CD4-positive, alpha-beta T cell (primary cell): ENCODE measurements at places on chromosomes 6 and 20.

GRCh38 chr6:80872199-80872950, 765.9 kb downstream of the BCKDHB start:
- DNase-seq: no peak

- no peak for DNase-seq
Measured at GRCh38 chr6:92231171-92231701, 1188.1 kb downstream of the EPHA7 start.

DNA sequence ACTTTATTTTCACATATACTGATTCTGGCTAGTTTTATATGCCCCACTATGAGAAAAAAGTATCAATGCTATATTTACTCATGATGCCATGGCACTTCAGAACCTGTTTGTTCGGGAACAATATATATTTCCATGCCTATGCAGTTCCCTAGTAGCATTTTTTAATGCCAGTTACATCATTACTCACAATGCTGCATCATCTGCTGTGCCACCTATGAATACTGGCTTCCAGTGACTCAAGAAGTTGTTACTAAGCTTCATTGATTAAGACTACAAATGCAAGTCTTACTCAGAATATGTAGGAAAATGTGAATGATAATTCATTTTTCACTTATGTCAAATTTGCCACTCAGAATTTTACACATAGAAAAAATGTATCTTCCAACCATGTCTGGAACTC, 97.9 kb downstream of the MAFB start:
- no peak for DNase-seq

DNA sequence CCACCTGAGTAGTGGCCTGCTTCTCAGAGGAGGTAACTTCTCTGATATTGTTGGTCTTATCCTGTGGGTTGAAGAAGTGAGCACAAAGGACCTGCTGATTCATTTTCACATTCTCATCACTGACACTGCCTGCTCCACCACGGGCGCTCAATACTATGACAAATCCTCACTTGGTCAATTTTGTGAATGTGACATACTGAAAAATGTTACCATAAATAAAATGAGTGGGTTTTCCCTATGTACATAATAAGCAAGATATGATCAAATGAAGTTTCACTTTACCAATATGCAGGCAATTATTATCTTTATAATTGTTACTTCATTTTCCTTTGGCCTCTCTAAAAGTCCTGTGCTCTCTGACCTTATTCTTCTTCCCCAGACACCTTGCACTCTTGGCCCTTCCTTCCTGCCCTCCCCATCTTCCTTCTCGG, 71.5 kb upstream of the RIPOR2 start:
- DNase-seq: no peak

- DNase-seq: no peak
Measured at GRCh38 chr6:12595161-12595811, 121.3 kb upstream of the PHACTR1 start.

DNA sequence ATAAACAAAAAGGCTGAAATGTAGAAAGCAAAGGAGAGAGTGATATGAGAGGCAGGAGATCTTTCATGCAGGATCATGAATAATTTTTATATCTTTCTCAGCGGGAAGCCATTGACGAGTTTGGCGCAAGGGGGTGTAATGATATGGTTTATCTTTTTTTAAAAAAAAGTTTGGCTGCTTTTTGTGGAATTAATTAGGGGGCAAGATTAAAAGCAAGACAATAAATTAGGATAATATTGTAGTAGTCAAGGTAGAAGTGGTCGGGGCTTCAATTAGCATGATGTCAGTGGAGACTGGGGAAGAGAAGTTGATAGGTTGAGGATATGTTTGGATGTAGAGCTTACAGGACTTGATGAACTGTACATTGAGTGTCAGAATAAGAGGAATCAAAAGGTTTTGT, 4.0 kb downstream of the SENP6 start:
- DNase-seq: no peak

GRCh38 chr20:61757678-61758563, 307.8 kb downstream of the TAF4 start:
- DNase-seq: no peak
